ENCODE measurements at places on chromosomes 7 and 10.

DNA sequence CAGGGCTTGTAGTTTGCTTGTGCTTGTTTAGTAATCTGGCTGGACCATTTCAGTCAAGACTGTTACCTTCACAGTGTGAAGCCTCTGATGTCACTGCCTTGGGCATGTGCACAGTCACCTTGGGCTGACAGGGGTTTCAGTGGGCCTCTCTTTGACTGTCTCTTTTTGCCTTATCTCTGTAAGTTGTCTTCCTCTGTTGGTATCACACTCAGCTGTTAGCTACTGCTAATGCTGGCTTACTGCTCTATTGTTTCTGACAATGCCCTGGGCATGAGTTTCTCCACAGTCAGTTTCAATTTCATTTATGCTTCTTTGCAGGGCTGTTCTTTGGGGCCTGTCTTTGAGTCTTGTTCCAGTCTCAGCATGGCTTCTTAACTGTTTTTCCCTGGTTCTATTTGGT is 201.9 kb upstream of the SHH start:
- H3K27me3 ChIP-seq, result peaks cover 3% of the 10 kb centered on the region
- peaks cover 7% of the 10 kb centered on the region for H3K36me3 ChIP-seq
- peaks cover 7% of the 10 kb centered on the region for H3K4me1 ChIP-seq

DNA sequence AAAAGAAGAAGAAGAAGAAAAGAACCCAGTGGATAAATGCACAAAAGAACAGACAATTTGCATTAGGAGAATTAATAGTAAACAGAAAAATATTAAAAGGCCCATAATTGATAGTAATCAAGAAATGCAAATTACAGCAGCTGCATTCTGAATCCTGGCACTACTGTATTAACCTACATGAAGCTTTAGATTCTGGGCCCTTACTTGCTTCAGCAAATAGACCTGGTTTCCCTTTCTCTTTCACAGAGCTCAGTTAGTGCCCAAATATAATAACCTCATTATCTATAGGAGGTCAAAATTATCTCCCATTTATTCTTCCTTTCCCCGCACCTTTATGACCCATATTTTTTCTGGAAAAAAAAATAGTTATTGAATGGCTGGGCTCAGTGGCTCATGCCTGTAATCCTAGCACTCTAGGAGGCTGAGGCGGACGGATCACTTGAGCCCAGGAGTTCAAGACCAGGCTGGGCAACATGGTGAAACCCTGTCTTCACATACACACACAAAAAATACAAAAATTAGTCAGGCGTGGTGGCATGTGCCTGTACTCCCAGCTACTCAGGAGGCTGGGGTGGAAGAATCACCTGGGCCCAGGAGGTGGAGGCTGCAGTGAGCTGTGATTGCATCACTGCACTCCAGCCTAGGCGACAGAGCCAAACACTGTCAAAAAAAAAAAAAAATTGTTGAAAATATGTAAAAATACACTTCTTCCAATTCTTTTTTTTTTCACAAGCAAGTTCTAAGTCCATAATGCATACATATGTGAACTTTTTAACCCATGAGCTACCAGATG is 36.0 kb upstream of the PIK3AP1 start:
- peaks cover 14% of the 10 kb centered on the region for H3K27me3 ChIP-seq
- H3K4me3 ChIP-seq, result no peak overlapping the region
- H3K27ac ChIP-seq, result no peak overlapping the region
- H3K36me3 ChIP-seq, result no peaks in the 10 kb centered on the region
- no peak for DNase-seq

- no peaks in the 10 kb centered on the region for H3K4me1 ChIP-seq
- H3K4me3 ChIP-seq, result no peak overlapping the region
- no peak for DNase-seq
- peaks cover 12% of the 10 kb centered on the region for H3K36me3 ChIP-seq
- H3K27ac ChIP-seq, result no peak overlapping the region
- no peaks in the 10 kb centered on the region for H3K27me3 ChIP-seq
These were observed 118.6 kb upstream of the ASAH2 start for GRCh38 chr10:50369931-50370330.

DNA sequence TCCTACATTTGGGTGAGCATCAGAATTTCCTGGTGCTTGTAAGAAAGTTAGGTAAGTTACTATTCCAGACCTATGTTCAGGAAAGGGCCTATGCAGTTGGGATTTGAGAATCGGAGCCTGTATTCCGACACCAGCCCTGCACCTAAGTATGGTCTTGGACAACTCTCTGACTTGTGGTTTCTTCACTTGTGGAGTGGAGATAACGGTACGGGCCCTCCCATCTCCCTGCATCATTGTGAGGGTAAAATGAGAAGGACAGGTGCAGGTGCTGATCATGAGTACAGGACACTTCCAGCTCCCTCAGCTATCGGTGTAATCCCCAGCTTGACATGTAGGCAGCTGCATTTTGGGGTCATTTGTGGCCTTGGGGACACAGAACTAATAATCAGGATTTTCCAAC is 138.3 kb upstream of the NAMPT start:
- peaks cover 16% of the 10 kb centered on the region for H3K4me1 ChIP-seq
- no peak overlapping the region for H3K27ac ChIP-seq
- H3K27me3 ChIP-seq, result no peaks in the 10 kb centered on the region
- H3K36me3 ChIP-seq, result no peaks in the 10 kb centered on the region
- no peak for DNase-seq

DNA sequence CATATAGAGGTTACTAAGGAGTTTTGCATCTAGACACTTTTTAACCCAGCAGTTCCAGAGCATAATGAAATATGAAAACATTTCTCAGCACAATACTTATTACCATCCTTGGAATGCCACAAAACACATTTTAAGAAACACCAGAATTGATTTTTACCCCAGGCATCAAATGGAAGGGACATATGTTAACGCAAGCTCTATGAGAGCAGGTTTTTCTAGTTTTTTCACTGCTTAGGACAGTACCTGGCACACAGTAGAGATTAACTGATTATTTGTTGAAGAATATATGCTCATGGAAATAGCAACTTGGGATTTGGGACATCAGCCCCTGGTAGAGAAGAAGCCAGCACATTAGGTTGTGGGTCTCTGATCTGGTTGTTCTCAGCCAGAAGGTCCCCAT is 67.0 kb upstream of the ARID5B start:
- H3K4me3 ChIP-seq, result no peak overlapping the region
- no peaks in the 10 kb centered on the region for H3K36me3 ChIP-seq
- no peak for DNase-seq
- no peaks in the 10 kb centered on the region for H3K4me1 ChIP-seq
- H3K27me3 ChIP-seq, result peaks cover 2% of the 10 kb centered on the region
- no peak overlapping the region for H3K27ac ChIP-seq

GRCh38 chr10:18649364-18649959 is 1.9 kb downstream of the NSUN6 start:
- peaks cover 31% of the 10 kb centered on the region for H3K4me1 ChIP-seq
- H3K36me3 ChIP-seq, result peaks cover 12% of the 10 kb centered on the region
- no peaks in the 10 kb centered on the region for H3K27me3 ChIP-seq

Data from activated naive CD8-positive, alpha-beta T cell treated with anti-CD3 and anti-CD28 coated beads, Interleukin-2, amount 10 ng/mL, durations not matched to agents 7 days and 5 days (primary cell).